ENCODE measurements at places on chromosomes 7 and 10. TPM values are rescaled to one million over a fixed set of nuclear protein-coding genes. Genes with fewer than 3 reads are reported as not detected.

SHLD2 gene
- total RNA-seq, result 26.7 TPM

PDE6C gene
- total RNA-seq, result not detected

HMX3 gene
- 0.20 TPM for total RNA-seq

CRHR2 gene
- total RNA-seq, result not detected

KIAA1217 gene
- 26.7 TPM for total RNA-seq

MAT1A gene
- 928 TPM for total RNA-seq

SPDYE18 gene
- total RNA-seq, result 0.60 TPM

PPP1R17 gene
- total RNA-seq, result not detected

EFCAB10 gene
- not detected for total RNA-seq

DNA sequence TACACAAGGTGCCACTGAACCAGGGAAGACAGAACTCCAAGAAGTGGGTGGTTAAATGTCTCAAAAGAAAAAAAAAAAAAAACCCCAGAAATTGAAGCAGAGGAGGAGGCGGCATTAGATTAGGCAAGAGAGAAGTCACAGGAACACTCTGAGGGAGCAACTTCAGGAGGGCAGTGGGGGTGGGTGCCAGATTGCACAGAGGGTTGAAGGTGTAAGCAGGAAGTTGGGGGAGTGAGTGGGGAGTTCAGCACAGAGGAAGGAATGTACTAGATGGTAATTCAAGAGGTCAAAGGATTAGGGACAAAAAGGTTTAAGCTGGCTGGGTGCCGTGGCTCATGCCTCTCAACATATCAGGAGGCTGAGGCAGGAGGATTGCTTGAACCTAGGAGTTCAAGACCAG, 110.0 kb upstream of the PDLIM1 start:
- DNase-seq, result no peak

DNA sequence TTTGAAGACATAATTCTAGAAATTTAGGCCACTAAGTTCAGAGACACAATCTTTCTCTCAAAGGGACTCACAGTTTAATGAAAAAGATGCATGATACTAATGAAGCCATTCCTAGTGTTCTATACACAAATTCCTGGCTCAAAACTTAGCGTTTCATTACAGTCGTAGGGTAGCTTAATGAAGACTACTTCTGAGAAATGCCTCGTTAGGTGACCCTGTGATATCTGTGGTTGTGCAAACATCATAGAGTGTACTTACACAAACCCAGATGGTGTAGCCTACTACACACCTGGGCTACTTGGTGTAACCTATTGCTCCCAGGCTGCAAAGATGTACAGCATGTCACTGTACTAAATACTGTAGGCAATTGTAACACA, 488 bp upstream of the CHCHD3 start:
- no peak for DNase-seq

DNA sequence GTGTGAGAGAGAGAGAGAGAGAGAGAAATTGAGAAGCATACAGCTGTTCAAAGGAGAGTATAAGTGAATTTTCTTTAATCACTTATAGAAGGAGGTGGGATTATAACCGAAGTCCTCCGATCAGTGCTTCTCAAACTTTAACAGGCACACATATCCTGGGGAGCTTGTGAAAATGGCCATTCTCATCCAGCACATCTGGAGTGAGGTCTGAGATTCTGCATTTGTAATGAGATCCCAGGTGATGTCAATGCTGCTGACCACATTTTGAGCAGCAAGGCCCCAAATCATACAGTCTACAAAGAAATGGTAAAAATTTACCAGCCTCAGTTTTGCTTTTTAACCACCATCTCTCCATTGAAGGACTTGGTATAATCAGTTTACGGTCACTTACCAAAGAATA, 219.0 kb downstream of the PTEN start:
- no peak for DNase-seq

GRCh38 chr7:116595063-116595462, 70.2 kb downstream of the CAV1 start:
- no peak for DNase-seq

DNA sequence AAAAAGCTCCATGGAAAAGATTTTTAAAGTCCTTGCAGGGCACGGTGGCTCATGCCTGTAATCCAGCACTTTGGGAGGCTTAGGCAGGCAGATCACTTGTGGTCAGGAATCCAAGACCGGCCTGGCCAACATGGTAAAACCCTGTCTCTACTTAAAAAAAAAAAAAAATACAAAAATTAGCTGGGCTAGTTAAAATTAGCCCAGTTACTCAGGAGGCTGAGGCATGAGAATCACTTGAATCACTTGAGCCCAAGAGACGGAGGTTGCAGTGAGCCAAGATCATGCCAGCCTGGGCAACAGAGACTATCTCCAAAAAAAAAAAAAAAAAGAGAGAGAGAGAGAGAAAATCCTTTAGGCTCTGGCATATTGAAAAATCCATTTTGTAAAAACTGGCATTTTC, 61.9 kb downstream of the CCDC6 start:
- DNase-seq, result no peak

DNA sequence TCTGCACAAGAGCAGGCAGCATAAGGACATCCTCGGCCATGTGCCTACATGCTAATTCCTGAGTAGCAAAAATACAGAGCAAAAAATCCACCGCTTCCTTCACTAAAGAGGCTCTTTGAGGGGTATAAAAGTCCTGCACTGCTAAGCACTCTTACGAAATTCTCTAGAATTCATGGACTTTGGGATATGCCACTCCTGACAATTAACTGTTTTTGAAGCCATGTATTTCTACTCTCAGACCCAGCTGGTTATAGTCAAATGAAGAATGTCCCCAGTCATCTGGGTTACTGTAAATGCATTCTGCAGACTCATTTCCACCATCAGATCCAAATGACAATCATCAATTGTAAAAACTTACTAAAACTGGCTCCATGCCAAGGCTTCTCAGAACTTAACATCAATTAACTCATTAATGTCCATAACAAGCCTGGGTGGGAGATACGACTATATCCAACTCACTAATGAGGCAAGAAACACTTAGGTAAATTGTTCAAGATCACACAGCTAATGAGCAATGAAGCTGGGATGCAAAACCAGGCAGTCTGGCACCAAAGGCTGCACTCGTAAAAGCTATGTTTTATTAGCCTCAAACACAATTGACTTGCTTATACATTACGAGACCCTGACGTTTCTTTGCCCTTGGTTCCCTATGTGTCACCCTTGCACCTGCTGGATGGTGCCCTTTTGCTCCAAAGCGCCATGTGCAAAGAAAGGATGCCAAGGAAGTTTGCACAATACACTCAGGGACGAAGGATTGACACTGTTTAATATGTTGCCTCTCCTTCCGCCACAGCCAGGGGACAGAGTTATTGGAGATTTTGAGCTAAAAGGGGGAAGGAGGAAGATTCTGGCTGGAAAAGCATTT, 250.4 kb downstream of the ELMO1 start:
- no peak for DNase-seq

GRCh38 chr10:130042381-130042780, 68.2 kb downstream of the C10orf143 start:
- no peak for DNase-seq

DNA sequence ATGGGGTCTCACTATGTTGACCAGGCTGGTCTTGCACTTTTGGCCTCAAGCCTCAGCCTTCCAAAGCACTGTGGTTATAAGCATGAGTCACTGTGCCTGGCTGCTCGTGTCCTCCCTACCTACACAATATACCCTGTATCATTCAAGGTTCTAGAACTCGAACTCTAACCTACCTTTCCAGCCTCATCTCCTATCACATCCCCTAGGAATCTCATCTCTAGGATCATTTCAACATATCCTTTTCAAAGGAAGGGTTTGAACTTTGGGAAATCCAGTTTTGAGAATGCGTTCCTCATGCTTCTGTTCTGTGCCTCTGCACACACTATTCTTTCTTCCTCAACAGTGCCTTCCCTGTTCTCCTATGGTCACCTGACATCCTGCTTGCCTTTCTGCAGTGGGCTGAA, 87.8 kb upstream of the RHEB start:
- DNase-seq, result no peak

DNA sequence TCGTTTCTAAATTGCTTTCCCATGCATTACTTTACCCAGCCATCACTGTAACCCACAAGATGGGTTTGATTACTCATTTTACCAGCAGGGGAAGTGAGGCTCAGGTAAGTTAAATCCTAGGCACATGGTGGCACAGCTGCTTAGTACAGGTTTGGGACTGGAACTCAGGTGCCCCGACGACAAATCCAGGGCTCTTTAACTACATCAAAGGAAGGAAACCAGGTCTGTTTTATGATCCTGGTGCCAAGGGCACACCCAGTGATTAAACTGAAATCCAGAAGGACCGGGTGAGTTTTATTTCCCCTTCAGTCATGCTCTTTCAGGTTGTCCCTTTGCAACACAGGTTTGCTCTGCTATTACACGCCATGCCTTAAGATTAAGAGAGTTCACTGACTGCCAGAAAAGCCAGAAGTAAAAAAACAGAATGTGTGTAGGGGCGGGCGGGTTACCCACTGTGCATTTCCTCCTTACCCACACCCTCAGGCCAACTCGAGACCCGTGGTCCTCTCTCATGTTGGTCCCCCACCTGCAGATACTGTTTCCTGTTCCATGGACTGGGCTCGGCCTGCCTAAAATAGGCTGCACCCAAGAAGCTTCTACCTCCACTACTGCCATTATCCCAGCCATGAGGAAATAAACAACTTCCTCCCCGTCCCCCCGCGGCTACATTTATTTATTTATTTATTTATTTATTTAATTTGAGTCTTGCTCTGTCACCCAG, 55.1 kb upstream of the KDM7A start:
- no peak for DNase-seq

Data from left lobe of liver (tissue), 2 donors.